ENCODE measurements at places on chromosomes 2 and 18.

DNA sequence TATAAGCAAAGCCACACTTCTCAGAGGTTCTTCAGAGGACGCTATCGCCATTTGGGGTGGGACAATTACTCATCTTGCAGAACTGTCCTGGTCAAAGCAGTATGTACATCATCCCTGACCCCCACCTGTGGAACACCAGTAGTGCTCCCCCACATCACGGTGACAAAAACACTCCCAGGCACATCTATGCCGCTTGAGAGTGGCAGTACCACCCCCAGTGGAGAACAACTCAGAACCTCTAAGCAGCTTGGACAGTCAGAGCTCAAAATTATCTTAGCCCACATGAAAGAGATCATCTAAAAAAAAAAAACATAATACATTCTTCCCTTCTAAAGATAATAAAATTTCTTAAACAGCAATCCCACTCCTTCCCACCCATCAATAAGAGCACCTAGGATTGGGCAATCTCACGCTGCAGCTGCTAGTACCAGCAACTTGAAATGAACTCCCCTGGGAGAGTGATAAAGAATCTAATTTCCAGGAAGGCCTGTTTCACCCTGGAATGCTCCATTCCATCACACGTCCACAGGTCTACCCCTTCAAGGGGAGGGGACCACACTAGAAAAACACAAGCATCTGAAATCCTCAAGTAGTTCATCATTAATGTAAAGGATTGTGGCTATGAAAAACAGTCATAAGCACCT lies 31.7 kb downstream of the LRP2 start:
- DNase-seq = no peak

DNA sequence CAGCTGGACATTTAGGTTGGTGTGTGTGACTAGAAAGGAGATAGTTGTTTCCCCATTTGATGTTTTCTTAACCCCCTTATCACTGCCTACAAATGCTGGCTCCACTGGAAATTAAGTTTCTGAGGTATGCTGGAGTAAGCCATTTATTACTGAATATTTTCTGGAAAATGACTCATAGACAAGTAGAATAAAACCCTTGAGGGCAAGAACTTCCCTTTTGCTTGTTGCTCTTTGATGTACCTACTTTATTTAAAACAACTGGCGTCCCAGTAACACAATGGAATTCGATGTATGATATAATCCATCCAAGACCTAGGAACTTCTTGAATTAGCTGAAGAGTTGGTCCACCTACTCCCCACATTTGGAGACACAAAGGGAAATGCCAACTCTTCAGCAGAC lies 33.3 kb upstream of the SESTD1 start:
- DNase-seq = no peak

- DNase-seq = no peak
Observed at GRCh38 chr2:156098506-156098905, 234.0 kb downstream of the NR4A2 start.

- no peak for DNase-seq
Observed at GRCh38 chr18:5515011-5515784, 28.6 kb downstream of the EPB41L3 start.

DNA sequence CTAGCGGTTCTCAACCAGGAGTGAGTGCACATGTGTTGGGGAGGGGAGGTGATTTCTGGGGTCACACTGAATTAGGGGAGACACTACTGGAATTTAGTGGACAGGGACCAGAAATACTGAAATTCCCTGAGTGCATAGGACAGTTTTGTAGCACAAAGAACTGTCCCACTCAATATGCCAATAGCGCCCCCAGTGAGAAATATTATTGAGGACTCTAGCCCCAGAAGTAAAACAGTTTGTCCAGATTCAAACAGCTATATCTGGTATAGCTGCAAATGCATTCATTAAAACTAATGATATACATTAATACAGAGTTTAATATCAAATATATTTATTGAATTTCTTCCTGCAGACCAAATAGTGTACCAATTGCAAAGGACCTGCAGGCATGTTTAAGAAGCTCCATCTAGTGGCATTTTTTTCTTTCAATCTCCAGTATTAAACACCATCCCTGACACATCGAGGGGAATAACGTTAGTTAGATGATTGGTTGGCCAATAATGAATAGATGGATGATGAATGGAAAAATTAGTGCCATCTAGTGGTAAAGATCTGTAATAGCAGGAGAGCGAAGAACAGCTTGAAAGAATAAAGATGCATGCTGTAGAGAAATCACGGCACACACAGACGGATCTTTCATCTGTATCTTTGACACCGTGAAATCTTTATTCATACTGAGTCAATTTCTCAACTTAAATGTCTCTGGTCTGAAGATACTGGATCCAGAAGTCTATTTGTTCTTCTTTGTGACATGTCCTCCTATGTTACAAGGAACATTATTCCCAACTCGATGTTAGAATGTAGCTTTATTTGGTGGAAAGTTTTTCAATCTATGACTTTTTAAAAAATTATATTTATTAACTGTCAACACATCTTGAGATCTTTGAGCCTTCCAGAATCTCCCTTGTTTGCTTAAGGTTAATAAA lies 62.5 kb downstream of the DHRS9 start:
- DNase-seq = peak; percentile 72

DNA sequence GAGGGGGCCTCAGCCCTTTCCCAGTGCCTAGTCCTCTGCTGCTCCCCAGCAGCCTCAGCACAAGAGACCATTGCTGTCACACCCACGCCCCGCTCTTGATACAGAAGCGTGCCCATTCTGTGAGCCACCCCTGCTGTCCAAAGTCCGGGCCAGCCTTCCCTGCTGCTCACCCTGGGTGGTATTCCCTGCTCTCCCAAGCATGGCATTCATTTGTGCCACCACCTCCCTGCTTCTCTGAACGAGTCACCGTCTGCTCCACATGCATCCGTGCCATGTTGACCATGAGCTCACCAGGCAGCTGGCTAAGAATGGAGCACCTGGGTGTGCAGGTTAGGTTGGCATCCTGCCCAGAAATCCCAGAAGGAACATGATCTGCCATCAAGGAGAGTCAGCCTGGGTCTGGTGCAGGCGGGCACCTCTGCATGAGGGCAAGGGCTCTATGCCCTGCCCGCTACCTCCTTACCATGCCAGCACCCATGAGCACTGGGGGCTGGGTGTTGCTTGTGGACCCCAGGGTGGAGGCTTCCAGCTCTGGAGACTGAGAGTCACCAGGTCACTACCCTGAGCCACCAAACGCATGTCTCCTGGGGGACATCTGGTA lies 63.0 kb downstream of the TWIST2 start:
- peak; percentile 64 for DNase-seq

DNA sequence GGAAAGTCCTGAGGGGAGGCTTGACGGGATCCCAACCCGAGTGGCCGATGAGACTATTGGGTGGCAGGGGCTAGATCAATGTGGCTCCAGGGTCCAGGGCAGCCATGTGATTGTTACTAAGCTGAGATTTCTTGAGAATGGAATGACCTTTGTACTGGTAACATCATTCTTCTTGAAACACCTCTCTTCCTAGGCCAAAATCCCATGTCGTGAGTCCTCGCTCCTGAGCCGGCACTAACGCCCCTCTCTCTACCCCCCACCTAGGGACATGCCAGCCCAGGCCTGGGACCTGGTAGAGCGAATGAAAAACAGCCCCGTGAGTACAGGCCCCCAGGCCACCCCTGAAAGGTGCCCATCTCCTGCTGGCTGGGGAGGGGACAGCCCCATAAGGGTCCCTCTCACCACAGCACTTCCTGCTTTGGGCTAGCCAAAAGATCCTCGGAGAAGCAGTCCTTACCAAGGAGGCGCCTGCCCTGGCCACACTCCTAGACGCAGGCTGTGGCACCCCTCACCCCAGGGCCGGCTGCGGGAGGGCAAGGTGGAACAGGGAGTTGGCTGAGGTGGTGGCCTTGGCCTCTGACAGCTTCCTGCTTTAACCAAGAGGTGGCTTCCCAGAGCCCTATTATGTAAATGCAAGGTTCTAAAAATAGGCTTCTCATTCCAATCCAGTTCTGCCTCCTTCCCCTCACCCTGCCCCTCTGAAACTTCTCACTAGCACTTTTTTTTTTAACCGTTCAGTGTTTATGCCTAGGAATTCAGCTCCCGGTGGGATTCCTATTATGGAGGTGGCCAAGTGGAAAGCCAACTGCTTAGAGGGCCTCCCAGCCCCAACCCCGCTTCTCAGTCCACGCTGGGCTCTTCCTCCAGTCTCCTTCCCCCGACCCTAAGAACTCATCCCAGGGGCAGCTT lies 126.6 kb upstream of the PPP1CB start:
- DNase-seq = no peak

DNA sequence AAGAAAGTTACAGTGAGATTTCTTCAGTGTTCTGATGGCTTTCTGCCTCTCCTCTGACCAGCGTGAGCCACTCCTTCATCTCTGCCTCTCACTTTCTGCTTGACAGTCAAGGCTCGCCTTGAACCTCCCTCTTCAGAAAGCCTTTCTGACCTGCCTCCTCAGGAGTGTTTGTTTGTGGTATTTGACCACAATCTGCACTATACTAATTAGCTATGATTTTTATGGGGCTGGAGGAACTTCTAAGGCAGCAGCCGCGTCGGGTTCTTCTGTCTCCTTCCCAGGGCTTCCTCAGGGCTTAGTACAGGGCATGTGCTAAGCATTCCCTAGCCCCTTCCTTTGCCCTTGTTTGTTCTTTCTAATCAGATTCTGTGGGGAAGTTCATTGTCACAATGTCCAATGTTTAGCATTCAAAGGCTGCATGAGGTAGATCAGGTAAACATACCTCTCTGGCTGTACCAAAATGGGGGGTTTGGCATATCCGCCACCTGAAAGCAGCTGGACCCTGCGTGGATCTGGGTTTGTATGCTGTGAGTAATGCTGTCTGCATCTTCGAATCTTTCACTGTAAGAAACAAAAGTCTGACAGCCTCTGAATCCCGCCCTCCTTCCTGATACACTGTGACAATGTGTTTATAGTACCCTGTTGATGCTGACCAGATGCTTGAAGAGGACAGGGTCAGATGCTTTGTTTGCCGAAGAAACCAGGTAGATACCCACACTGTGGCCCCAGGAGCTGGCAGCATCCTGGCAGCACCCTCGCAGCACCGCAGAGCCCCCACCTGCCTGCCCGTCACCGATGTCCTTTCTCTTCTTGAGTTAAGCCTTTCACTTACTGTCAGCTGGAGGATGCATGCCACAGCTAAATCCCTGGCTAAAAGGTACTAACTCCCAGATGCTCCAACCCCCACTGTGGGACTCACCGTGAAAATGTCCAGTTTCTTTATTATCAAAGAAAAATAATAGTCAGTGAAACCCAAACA lies 260.8 kb upstream of the HDAC4 start:
- DNase-seq = no peak

All from NCI-H2029 treated with DMSO at 0.1 percent for 48 hours (cell line).